Central memory CD8-positive, alpha-beta T cell (primary cell): ENCODE measurements at places on chromosomes 16 and 17.

DNA sequence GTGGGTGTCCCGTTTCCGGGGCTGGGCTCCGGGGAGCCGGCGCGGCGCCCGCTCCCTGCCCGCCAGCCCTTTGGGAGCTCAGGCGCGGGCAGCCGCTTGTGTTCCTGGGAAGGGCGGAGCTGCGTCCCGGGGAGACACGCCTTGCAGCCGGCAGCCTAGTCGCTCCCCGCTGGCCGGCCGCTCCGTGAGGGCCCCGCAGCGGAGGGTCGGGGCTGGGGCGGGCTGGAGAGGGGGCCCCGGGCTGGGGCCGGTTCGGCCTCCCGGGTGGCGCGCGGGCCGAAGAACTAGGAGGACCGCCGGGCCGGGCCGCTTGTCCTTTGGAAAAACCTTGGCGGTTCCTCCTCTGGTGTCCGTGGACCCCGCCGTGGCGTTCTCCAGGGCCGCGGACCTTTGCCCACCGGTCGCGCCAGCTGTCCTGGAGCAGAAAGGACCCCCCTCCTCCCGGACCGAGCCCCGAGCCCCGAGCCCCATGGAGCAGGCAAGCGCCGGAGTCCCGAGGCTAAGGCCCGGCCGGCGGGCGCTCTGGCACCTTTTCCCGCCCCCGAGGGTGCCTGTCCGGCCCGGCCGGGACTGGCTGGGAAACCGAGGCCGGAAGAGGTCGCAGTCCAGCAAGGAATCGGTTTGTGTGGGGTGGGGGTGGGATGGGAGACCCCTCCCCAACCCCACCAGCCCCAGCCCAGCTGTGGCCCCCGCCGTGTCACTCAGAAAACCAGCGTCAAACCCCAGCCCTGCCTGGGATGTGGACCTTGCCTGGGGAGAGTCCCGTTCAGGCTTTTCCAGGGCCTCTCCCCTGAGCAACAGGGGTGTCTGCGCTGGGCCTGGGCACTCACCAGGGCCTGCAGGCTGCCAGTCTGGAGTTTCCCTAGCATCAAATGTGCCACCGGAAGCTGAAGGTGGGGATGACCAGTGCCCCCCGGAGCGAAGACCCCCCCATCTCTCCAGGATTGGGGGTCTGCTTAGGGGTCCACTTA, 6.8 kb upstream of the TBC1D3B start:
- peak overlapping the region; percentile 91 for H3K4me3 ChIP-seq
- DNase-seq: no peak
- peaks cover 43% of the 10 kb centered on the region for H3K4me1 ChIP-seq

GRCh38 chr17:75996665-75997590, 3.7 kb upstream of the CDK3 start:
- peaks cover 17% of the 10 kb centered on the region for H3K36me3 ChIP-seq
- peaks cover 12% of the 10 kb centered on the region for H3K4me1 ChIP-seq
- H3K27me3 ChIP-seq: no peaks in the 10 kb centered on the region
- no peak for DNase-seq
- peak overlapping the region; percentile 49 for H3K27ac ChIP-seq

GRCh38 chr17:18184143-18185031, 759 bp downstream of the ALKBH5 start:
- H3K36me3 ChIP-seq: peaks cover 26% of the 10 kb centered on the region
- peaks cover 56% of the 10 kb centered on the region for H3K4me1 ChIP-seq
- no peaks in the 10 kb centered on the region for H3K27me3 ChIP-seq
- H3K4me3 ChIP-seq: peak overlapping the region; percentile 87
- DNase-seq: peak; percentile 73
- H3K27ac ChIP-seq: peak overlapping the region; percentile 92

GRCh38 chr17:61189968-61190367, 209.7 kb upstream of the TBX2 start:
- no peak for DNase-seq
- H3K27me3 ChIP-seq: no peaks in the 10 kb centered on the region
- no peak overlapping the region for H3K27ac ChIP-seq
- H3K4me1 ChIP-seq: peaks cover 5% of the 10 kb centered on the region
